ENCODE measurements at places on chromosomes 3 and 15.

GRCh38 chr3:180277041-180277440 lies 240.3 kb upstream of the PEX5L start:
- no peak for DNase-seq

DNA sequence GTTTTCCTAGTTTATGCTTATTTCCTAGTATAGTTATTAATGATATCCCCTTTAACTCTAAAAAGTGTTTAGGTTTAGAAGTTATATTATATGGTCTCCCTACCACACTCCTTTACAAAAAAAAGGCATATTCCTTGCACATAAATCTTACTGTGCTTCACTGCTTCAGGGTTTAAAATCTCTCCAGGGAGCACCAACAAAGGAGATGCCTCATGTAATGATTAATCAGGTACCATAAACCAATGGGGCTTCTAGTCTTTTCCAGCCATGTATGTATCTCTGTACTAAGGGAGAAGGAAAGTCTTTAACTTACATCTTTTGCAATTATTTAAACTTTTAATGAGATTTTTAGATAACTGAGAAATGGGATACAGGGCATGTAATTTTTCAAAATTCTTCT lies 91.5 kb upstream of the RBMS3 start:
- no peak for DNase-seq

- peak; percentile 89 for DNase-seq
Measured at GRCh38 chr3:51501833-51502561, 2.2 kb upstream of the DCAF1 start.

- DNase-seq, result no peak
Measured at GRCh38 chr3:194389269-194389668, 9.8 kb downstream of the GP5 start.

- DNase-seq, result peak; percentile 89
Measured at GRCh38 chr3:158659454-158660237, 12.8 kb downstream of the LXN start.

DNA sequence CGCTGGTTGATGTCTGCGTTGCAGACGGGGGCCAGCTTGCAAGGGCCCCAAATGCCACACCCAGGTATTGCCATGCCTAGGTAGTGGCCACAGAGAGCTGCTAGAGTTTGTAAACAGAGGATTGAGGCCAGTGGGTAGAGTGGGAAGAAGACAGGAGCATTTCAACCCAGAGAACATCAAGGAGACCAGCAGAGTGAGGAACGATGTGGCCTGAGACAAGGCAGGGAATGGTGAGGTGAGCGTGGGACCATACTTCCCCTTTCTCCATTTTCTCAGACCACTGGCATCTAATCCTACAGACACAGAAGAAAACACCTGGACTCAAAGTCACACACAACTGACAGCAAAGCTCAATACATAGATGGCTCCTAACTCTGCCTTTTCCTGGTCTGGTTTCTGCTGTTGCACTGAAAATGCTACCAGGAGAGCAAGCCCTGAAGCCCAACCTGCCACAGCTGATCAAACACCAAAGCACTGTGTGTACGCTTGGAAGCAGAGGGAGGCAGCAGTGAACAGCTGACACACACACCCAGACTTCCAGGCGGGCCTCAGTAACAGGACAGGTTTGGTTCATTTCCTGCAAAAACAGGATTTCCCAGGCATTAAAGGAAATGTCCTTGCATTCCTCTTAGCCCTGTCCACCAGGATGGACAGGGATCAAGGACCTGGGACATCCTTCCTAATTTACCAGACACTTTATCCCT lies 1.6 kb downstream of the FAM174B start:
- DNase-seq, result peak; percentile 29

DNA sequence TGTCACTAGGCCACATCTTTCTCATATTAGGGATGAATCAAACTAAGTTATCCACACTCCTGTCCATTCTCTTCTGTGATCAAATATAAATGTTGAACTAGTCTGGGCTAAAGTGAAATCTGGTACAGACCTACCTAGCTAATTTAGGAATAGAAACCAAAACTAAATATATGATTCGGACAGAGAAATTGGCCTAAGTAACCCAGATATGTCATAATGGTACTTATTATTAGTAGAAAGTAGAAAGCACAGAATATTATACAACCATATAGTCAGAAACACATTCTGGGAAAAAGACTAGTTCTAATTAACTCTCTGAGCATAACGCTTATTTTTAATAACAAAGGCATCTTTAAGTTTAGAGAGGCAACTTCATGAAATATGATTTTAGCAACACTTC lies 389.0 kb downstream of the LSAMP start:
- DNase-seq, result no peak

DNA sequence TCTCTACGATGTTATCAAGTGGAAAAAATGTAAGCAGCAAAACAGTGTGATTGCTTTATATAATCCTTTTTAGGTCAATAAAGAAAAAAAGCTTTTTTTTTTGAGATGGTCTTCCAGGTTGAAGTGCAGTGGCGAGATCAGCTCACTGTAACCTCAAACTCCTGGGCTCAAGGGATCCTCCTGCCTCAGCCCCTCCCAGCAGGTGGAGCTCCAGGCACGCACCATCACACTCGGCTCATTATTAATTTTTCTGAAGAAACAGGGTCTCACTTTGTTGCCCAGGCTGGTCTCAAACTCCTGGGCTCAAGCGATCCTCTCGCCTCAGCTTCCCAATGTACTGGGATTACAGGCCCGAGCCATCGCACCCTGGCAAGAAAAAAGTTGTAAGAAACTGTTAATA lies 17.3 kb downstream of the RNF168 start:
- peak; percentile 59 for DNase-seq

- DNase-seq, result peak; percentile 84
Measured at GRCh38 chr15:57146506-57147201, 228.2 kb downstream of the TCF12 start.

DNA sequence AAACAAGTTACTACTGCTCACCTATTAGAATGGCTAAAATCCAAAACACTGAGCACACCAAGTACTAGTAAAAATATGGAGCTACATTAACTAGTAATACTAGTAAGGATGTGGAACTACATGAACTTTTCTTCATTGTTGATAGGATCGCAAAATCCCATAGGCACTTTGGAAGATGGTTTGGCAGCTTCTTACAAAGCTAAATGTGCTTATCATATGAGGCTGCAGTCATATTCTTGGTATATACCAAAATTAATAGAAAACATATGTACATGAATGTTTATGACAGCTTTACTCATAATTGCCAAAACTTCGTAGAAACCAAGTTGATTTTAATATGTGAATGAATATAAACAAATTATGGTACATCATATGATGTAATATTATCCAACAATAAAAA lies 366.8 kb upstream of the KCNMB2 start:
- no peak for DNase-seq

DNA sequence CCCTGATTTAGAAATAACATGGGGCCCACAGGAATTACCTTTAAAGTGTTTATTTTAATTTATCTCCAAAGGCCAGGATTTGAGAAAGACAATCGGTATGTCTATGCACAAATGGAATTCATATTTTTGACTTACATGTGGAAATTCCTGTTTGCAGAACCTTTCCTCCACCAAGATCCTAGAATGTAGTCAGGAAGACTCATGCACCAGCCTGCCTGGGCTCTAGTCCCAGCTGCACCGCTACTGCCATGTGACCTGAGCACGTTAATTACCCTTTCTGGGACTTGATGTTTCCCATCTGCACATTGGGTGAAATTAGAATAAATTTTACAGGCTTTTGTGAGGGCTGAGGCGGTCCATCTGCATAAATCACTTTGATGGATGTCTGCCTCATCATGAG lies 194.2 kb downstream of the ATP10A start:
- DNase-seq, result no peak

GRCh38 chr3:9583792-9584191 lies 30.2 kb upstream of the LHFPL4 start:
- no peak for DNase-seq

DNA sequence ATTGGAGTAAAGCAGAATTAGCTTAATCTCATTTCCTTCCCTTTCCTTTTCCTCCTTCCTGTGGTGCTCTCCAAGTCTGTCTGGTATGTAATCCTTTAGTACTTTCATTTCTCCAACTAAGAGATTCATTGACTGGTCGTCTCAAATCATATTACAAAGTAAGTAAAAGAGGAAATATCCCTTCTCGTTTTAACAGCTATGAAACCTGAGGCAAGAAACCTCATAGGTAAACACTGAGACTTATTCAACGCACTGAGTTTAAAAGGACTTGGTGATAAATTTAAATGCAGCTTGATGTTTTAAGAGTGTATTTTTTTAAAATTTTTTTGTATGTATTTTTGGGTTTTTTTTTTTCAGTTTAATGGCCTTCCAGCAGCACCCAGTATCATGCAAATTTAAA lies 117.2 kb upstream of the LRRC3B start:
- DNase-seq, result no peak

GRCh38 chr3:194075802-194076460 lies 60.0 kb upstream of the HES1 start:
- DNase-seq, result no peak

GRCh38 chr15:51185213-51186159 lies 90.8 kb upstream of the TNFAIP8L3 start:
- peak; percentile 86 for DNase-seq

GRCh38 chr3:32791833-32792232 lies 26.0 kb upstream of the TRIM71 start:
- DNase-seq, result no peak

GRCh38 chr15:86714241-86714640 lies 634.6 kb downstream of the AGBL1 start:
- no peak for DNase-seq

GRCh38 chr3:126149256-126149902 lies 31.0 kb downstream of the ALDH1L1 start:
- DNase-seq, result no peak

GRCh38 chr15:75696854-75697259 lies 15.8 kb downstream of the CSPG4 start:
- DNase-seq, result no peak

DNA sequence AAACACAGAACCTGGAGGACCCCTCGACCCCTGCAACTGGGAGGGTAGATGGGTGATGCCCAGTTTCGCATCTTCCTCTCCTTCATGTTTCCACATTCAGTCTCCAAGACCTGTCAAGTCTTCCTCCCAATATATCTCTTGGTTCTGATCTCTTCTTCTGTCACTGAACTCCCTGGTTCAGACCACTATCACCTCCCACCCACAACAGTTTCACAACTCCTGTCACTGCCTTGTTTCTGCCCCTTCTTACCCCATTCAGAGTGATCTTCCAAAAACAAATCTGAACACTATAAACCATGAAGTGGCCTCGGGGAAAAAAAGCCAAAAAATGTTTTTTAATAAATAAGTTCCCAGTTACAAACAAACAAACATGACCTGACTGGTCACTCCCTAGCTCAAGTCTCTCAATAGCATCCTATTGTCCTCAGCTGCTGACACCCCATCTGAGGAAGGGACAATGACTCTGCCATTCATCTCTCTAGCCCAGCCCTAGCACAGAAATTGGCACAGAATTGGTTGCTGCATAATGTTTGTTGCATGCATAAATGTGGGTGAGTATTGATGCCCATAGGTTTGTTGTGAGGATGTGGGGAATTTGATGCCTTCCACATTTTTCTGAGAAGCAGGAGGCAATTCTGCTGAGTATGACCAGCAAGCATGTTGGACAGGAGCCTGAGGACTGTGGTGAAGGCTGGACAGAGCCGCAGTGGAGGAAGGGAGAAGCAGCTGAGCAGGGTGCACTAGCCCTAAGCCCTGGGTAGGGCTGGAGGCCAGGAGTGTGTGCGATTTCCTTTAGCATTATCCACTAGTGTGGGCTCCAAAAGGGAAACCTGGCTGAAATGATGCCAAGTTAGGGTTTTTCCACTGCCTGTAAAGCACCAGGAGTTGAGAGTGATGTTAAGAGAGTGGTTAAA lies 12.2 kb upstream of the XYLB start:
- DNase-seq, result no peak

DNA sequence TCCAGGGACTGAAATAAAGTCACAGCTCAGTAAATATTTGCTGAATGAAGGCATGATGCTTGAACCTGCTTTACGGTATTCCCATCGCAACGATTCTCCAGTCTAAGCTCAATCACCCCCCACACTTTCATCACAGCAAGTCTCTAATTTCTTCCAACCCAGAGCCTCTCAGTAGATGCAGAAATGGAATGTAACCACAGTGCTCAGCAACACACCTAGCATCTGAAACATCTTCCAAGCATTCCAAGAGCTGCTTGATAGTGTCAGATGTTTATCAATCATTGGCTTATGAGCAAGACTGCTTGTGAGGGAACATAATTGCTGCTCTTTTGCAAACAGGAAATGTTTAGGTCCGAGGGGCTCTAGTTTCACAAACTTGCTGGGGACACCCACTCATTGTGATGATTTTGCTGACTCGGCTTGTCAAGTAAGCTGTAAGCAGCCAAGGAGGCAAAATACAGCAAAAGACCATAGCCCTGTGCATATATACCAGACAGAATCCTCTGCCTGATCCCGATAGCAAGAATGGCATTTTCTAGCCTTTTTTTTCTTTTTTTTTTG lies 751.2 kb downstream of the NR2F2 start:
- no peak for DNase-seq

- no peak for DNase-seq
Measured at GRCh38 chr3:8985411-8985831, 22.1 kb upstream of the RAD18 start.

GRCh38 chr3:54983266-54984099 lies 55.6 kb upstream of the LRTM1 start:
- DNase-seq, result no peak

GRCh38 chr3:123602325-123602724 lies 17.5 kb upstream of the HACD2 start:
- DNase-seq, result peak; percentile 49

DNA sequence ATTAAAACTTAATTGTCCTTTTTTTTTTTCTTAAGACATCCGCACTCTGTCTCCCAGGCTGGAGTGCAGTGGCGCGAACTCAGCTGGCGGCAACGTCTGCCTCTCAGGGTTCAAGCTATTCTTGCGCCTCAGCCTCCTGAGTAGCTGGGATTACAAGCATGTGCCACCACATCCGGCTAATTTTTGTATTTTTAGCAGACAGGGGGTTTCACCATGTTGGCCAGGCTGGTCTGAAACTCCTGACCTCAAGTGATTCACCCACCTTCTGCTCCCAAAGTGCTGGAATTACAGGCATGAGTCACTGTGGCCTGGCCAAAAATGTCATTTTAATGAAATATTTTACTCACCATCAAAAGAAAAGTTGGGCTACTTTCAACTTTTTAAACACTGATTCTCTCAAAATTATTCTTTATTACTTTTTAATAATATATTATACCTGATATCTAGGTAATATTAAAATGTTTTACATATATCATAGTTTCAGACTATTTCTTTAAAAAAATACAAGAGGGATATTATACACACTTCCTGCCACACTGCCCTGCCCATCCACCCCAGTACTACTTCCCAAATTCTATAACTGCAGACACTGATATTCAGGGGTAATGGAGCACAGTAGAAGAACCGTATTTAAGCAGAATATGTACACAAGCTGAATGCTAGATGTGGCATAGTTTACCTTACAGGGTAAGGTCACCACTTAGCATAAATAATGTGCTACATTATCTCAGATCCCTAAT lies 723.9 kb upstream of the ZNF385D start:
- DNase-seq, result peak; percentile 54

- no peak for DNase-seq
Measured at GRCh38 chr3:32880225-32880624, 62.4 kb downstream of the TRIM71 start.

DNA sequence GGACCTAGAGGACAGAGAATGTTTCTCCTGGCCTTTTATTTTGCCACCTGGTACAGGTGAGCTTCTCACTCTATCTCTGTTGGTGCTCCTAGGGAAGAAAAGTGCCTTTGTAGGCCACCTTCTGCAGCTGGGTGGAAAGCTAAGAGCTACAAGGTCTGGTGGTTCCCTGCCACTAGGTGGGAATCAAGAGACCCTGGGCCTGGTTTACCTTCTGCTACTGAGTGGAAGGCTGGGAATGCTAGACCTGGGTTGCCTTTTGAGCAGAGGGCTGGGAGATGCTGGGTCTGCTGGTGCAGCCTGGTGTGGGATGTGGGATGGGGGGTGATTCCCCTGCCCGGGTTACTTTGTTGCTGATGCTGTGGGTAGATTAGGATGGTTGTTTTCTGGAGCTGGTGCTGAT lies 72.6 kb downstream of the EBLN2 start:
- DNase-seq, result no peak

Data from hematopoietic multipotent progenitor cell treated with erythropoietin and hydrocortisone succinate and interleukin-3 and kit ligand, for 4 days (in vitro differentiated cells).